Myocyte (in vitro differentiated cells): ENCODE measurements at places on chromosomes 1 and 21. TPM values are rescaled to one million over a fixed set of nuclear protein-coding genes. Genes with fewer than 3 reads are reported as not detected.

The PIK3C2B gene
- total RNA-seq = 4.9 and 5.6 TPM in 2 replicates

The ATAD3C gene
- total RNA-seq = not detected in 2 replicates

The LINGO4 gene
- total RNA-seq = not detected in 2 replicates

The GJC2 gene
- 0.26 and 0.80 TPM in 2 replicates for total RNA-seq

The CHTOP gene
- 59.2 and 71.6 TPM in 2 replicates for total RNA-seq

The DISP3 gene
- total RNA-seq = 0.08 TPM in 1 of 2 replicates, not detected in the other

DNA sequence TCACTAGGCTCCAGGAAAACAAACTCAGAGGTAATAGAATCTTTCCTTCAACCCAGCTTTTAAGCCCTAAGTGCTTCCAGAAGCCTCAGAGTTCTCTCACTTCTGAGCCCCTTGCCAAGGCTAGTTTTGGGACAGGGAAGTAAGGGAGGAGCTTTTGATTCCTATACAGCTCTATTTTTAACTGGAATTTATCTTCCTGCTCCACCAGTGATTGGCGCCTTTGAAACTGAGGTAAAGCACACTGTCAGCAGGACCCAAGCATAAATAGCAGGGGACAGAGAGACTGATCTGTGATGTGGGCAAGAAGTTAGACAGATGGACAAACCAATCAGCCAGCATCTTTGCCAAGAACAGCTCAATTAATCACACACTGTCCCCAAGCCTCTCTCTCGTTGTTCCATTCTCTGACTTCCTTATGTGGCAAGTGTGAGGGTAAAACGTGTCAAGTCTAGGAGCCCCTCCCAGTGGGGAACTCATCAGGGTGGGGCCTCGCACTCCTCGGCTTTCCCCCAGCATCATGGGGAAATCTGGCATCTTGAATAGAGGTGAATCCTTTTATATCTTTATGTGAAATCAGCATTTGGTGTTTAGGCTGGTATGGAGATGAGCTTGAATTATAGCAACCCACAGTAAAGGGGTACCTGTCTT is 40.2 kb upstream of the MPZL1 start:
- peak; percentile 90 for DNase-seq

DNA sequence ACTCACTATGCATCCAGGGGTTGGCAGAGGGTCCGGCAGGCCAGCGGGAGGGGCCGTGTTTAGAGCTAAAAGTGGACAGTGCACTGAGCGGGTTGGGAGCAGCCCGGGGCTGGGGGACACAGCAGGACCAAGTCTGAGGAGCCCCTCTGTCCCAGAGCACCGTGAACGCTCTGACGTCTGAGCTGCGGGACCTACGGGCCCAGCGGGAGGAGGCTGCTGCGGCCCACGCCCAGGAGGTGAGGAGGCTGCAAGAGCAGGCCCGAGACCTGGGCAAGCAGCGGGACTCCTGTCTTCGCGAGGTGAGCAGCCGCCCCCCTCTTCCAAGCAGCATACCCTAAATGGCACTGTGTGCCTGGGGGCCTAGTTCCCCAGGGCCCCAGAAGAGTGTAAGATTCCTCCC is 25.8 kb downstream of the MFAP2 start:
- DNase-seq = no peak

GRCh38 chr1:24364605-24364974 is 45.4 kb downstream of the GRHL3 start:
- DNase-seq = peak; percentile 5

DNA sequence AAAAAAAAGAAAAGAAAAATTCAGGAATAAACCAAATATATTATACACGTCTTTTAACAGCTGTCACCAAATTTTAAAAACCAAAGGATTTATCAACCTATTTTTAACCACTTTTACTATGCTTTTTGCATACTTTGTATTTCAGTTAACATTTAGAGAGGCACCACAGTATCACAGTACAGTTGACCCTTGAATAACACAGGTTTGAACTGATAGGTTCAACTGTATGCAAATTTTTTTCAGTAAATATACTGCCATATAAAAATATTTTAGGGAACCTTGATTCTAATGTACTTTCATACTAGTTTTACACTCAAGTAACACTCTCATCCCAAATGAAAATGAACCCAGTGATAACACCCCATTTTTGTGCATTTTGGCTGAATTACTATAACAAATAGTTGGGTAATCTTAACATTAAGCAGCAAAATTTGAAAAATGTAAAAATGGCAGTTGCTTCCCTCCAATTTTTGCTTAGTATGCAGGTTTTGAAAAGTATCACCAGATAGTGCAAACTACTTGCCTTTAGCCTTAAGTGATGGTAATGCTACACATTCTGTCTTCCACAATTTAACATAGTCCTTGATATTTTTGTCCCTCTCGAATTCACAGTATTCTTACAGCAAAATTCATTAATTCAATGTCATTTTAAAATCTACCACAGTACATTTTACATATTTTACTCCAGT is 10.8 kb upstream of the ADCY10 start:
- no peak for DNase-seq

DNA sequence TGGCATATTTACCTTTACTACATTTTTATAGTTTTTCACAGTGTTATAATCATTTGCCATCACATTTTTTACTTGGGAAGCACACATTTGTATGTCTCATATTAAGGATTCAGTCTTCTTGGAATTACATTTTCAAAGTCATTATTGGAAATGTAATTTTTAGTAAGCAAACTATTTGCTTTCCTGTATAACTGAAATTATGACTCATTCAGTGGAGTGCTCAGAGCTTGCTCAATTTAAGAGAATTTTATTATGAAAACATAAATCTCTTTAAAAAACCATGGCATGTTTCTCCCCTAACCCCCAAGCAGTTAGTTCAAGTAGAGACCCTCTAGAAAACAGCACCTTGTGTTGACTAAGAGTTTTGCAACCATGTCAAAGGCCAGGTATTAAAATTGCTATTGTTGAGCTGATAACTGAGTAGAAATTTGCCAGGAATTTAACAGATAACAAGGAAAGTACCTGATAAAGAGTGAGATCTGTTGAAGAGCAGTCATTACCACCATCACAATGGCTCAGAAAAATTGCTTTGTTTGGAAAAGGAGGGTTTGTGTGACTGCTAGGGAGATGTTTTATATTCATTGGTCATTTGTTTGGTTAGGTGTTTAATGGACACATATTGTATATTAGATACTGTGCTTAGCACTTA is 105.9 kb downstream of the KCNK2 start:
- no peak for DNase-seq

DNA sequence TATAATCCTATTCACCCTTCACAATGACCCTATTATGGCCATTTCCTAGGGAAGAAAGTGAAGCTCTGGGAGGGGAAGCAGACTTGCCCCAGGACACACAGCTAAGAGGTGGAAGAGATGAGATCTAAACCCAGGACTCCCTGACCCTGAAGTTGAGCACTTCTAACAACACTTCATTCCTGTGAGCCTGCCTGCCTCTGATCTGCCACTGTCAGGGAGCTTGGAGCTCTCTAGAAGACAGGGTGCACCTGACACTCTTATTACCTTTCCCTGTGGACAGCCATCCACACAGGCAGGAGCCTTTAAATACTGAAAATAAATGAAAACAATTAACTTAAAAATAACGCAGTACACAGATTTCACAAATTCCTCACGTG is 599 bp downstream of the MKNK1 start:
- DNase-seq = no peak

DNA sequence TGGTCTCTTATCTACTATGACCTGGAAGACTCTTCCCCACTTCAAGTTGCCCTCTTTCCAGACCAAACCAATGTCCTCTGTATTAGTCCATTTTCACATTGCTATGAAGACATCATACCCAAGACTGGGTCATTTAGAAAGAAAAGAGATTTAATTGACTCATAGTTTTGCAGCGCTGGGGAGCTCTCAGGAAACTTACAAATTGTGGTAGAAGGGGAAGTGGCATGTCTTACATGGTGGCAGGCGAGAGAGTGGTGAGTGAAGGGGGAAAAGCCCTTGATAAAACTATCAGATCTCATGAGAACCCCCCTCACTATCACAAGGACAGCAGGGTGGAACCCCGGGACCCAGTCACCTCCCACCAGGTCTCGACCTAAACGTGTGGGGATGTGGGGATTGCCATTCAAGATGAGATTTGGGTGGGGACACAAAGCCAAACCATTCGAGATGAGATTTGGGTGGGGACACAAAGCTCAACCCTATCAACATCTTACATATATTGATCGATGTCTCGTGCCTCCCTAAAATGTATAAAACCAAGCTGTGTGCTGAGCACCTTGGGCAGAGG is 14.2 kb upstream of the AGPAT3 start:
- DNase-seq = no peak

GRCh38 chr21:37357691-37358090 is 8.9 kb upstream of the DYRK1A start:
- no peak for DNase-seq

DNA sequence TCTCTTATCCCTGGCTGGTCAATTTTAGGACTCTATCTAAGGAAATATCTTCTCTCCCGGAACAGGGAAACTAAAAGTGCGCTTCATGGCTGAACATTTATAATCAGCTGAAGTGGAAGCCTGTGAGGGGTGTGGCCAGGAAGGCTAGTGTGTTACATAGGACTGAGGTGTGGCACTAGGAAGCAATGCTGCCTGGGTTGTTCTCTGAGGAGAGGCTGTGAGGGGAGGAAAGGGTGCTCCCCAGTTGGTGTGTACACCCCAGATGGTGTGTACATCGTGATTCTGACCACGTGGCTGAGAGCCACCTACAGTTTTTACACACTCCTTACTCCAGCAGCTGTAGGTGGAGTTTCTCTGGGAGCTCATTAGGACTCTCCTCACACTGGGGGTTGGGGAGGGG is 16.3 kb downstream of the NTPCR start:
- DNase-seq = no peak

- DNase-seq = no peak
Measured at GRCh38 chr1:17620448-17620847, 81.0 kb downstream of the ARHGEF10L start.

DNA sequence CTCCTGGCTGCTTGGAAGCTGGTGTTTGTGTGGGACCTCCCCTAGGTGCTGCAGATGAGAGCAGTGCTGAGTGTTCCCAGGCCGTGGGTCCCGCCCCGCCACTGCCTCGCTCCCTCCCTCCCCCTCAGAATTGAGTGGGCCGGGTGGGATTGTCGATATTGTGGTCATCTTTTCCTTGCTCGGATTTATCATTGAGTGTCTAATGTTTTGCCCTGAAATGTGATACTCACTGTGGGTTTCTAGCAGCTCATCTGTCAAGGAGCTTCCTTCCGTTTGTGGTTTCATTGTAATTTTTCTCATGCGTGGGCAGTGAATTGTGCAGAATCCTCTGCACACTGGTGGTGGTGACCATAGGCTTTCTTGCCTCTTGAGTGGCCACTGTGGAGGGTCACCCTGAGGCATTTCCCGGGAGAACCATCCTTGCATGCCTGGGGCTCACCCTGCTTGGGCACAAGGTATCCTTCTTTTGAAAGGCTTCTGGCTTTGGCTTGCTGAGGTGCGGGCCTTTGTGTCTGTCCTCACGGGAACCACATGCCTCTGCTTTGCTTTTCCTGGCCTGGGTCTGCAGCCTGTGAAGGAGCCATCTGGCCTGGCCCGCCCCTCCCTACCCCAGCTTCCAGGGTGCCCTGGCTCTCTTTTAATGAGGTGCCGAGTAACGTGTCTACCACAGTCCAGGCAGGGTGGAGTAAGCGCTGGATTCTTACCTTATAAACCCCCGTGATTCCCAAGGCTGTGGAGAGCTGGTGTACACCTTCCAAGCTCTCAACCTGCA is 25.6 kb downstream of the SLX9 start:
- peak; percentile 84 for DNase-seq

DNA sequence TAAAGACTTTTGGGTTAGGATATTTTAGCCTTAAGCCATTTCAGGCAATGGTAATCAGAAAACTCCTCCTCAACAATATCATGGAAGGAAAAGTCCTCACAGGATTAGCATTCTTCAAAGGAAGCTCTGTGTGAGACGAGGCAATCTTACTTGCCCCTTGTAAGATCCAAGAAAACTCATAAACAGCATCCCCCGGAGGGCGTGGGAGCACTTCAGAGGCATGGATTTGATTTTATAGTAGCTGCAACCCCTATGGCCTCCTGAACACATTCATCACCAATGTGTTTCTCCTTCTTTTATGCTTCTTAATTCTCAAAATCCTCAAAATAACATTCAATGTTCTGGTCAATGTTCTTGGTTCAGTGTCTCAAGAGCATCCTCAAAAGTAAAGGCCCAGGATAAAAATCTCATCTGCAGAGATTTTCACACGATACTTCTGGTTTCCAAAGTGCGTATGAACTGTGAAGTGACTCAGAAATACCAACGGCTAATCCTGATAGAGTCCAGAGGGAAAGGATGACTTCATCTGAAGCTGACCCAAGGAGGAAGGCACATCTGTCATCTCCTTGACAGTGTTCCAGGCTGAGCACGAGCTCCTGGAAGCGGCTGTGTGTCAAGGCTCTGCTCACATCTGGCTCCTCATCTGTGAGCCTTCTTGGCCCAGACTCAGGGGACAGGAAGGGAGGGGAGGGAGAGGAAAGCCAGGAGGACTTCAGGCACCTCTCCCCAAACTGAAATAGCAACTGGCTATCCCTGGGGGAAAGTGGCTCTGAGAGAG is 49.3 kb upstream of the PSEN2 start:
- peak; percentile 92 for DNase-seq

DNA sequence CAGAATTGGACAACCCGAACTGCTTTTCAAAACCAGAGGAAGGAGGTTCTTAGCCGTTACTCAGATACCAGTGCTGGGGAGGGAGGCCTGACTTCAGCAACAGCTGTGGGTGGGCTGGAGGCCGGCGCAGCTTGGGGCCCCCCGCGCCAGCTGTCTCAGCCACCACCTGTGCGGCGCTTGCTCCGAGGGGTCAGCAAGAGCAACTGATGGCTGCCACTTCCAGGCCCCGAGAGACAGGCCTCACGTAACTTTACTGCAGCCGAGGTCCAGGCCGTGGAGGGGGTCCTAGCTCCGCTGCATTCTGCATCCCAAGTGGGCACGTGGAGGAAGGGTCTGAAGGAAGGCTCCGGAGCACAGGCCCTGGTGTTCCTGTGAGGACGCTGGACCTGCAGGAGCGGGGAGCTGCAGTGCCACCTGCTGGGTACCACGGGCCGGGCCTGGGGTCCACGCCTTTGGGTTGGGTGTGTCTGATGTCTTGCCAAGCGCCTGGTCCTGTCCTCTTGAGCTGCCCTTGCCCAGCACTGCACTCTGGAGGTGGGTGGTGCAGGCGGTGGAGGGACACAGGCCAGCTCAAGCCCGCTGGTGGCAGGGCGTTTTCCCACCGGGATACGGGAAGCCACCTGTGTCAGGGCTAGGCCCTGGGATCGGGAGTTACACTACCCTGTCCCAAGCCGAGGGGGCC is 9.8 kb downstream of the THAP3 start:
- DNase-seq = peak; percentile 68

GRCh38 chr1:209455145-209455544 is 128.4 kb upstream of the CAMK1G start:
- peak; percentile 49 for DNase-seq

- no peak for DNase-seq
Measured at GRCh38 chr1:29387210-29387609, 150.9 kb downstream of the PTPRU start.

DNA sequence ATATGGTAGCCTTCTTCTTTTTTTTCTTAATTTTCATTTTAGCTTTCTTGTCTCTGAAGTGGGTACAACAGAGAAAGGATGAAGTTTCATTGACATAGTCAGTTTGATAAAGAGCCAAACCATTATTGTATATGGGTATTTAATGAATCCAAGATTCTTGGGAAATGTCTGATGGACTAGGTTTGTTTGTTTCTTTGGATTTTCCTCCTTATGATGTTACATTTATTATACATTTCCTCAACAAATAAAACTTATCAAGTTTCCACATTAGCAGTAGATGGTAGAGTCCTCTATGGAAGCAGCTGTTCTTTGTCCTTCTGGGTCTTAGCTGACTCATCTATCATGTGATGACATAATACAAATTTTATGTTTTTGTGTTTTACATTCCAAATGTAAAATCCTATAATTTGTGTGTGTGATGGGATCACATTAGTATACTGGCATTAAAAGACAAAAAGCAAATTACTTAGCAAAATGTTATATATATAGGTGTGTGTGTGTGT is 6.0 kb downstream of the COL24A1 start:
- peak; percentile 62 for DNase-seq
